ENCODE measurements at places on chromosomes 2 and 18.

DNA sequence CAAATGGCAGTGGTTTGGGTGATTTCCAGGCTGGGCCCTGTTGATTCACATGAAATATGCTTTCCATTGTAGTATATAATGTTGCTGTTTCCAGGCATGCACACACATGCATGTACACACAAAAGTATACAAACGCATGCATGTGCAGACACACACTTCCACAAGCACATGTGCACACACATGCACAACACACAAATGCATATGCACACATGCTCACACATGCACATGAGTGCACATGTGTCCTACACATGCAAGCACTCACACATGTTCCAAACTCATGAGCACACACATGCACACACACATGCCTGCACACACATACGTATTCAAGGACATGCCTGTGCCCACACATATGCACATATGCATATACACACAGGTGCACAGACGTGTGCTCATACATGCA is 30.6 kb downstream of the SNTG2 start:
- no peak for DNase-seq

DNA sequence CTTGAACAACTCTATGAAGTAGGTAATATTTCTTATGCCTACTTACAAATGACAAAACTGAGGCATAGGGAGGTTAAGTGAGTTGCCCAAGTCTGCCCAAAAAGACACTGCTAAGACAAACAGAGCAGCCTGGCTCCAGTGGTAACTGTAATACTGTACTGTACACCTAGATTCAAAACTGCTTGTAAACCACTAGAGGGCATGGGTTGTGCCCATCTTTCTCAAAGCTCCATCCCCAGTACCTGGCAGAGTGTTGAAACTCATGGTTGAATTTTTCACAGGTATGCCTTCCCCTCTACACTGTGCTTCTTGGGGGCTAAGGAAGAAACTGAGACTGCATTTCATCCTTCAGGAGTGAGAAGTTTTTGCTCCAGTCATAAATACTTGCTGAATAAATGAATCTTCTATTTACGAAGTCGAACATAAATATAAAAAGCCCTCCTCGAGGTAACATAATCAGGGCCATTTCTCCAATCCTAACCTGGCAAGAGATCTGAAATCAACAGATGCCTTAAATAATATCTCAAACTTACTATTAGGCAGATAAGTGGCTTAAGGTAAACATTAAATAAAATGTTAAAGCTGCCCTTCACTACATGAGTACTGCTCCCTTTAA is 2.0 kb downstream of the PPP4R1 start:
- DNase-seq = peak; percentile 14

- no peak for DNase-seq
These were observed 504.5 kb upstream of the VRK2 start for GRCh38 chr2:57542081-57542480.

DNA sequence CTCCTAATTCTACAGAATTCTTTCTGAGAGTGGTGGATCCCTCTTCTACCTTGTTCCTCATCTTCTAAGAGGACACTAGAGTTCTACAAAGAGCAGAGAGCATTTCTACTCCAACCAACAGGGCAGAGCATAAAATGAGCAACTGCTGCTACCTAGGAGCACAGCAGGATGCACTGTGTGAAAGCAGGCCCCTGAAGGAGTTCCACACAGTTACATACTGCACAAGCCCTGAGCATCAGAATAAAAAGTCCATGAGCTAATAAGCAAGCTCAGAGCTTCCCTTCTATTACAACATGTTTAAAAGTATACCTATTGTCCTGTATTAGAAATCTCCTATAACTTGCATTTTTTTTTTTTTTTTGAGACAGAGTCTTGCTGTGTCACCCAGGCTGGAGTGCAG is 8.4 kb downstream of the FHL2 start:
- DNase-seq = no peak

DNA sequence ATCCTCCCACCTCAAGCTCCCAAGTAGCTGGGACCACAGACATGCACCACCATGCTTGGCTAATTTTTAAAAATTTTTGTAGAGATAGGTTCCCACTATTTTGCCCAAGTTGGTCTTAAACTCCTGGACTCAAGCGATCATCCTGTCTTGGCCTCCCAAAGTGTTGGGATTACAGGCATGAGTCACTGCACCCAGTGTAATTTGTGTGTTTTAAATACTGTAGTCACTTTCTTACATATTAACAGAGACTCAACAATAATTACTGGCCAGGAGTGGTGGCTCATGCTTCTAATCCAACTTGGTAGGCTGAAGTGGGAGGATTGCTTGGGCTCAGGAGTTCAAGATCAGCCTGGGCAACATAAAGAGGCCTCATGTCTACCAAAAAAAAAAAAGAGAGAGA is 293.0 kb downstream of the RDH14 start:
- no peak for DNase-seq

DNA sequence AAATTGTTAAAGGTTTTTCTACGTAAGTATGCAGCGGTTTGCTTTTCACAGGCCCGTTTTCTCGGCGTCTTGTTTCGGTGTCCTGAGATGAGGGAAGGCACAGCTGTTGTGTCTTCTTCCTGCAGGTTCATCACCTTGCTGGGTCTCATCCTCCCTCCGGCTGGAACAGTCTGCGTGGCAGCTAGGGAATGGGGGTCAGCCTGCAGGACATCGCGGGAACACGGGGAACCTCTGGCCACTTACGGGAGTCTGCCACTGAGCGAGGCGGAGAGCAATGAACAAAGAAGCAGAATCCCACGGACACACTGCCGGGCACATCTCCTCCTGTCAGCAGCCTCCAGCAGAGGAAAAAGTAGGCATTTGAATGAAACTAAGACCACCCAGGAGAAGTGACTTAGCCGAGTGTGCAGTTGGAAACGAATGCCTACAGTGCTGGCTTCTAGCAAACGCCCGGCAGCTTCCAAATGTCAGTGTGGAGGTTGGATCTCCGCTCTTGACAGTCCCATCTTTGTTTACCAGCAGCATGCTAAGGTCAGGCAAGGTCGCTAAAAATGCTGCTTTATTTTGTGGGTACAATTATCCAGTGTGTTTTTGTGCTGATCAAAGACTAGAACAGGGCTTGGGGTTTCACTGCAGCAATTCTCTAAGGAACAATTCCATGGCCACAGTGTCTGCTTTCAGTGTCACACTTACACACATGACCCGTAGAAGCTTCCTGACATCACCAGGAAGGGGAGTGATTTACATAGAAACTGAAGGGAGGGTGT is 109.8 kb upstream of the SEC11C start:
- DNase-seq = no peak

- no peak for DNase-seq
These were observed 595.2 kb upstream of the HNMT start for GRCh38 chr2:137369106-137369505.

DNA sequence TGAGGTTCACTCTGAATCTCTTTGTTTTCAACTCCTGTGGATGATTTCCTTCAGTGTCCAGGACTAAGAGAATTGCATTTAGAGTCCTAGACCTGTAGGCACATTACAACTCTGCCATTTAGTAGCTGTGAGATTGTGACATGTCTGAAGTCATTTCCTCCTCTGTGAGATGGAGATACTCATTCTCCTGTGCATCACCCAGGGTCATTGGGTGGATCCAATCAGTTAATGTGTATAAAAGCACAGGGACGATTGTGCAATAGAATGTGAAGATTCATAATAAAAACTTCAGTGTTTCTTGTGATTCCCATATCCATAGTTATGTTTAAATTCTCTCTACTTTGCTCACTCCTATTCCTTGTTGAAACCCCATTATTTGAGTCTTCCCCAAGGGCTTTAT is 113.6 kb downstream of the DIS3L2 start:
- DNase-seq = no peak

DNA sequence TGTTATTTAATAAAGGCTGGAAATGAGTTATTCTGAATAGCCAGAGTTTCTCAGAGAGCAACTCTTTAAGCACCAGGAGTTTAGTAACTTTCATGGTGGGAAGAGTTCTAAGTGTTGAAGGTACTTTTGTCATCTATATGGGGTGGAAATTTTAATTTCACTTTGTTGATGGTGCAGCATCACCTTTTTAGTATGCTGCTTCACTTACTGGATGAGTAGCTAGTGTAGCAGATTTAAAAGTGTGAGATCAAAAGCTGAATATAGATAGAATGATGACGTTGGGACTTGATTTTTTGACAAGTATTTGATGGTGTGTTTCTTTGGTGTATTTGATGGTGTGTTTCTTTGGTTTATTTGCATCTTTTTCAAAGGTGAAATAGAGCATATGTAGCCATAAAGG is 47.3 kb downstream of the MAP4K4 start:
- DNase-seq = no peak

DNA sequence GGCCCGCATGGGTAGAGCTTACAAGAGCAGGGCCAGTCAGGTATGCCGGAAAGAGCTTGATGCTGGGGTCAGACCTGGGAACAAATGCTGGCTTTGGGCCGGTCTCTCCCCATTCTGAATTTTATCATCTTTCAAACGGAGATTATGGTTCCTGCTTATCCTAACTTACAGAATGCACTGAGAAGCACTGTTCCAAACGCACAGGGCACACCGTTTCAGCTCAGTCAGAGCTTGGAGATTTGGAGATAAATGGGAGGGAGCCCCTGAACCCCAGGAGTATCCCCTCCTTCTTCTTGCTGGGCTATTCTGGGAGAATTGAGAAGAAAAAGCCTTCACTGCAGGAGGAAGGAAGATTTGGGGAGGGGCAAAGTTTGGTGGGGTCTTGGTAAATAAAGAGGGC is 169.4 kb downstream of the DDX1 start:
- DNase-seq = no peak

DNA sequence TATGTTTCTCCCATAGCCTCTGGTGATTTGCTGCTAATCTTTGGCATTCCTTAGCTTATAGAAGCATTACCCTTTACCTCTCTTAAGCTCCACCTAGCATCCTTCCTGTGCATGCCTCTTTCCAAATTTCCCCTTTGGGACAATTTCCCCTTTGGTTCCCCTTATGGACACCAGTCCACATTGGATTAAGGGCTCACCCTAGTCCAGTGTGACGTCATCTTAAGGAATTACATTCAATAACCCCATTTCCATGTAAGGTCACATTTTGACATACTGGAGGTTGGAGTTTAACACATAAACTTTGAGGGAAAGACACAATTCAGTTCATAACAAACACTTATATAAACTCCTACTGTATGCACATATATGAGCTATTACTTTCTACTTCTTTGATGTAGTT is 916.6 kb downstream of the SLC4A3 start:
- DNase-seq = no peak

GRCh38 chr2:30366199-30366691 is 80.8 kb upstream of the LCLAT1 start:
- DNase-seq = no peak

- no peak for DNase-seq
These were observed 110.6 kb downstream of the PRELID3A start for GRCh38 chr18:12518326-12518725.

DNA sequence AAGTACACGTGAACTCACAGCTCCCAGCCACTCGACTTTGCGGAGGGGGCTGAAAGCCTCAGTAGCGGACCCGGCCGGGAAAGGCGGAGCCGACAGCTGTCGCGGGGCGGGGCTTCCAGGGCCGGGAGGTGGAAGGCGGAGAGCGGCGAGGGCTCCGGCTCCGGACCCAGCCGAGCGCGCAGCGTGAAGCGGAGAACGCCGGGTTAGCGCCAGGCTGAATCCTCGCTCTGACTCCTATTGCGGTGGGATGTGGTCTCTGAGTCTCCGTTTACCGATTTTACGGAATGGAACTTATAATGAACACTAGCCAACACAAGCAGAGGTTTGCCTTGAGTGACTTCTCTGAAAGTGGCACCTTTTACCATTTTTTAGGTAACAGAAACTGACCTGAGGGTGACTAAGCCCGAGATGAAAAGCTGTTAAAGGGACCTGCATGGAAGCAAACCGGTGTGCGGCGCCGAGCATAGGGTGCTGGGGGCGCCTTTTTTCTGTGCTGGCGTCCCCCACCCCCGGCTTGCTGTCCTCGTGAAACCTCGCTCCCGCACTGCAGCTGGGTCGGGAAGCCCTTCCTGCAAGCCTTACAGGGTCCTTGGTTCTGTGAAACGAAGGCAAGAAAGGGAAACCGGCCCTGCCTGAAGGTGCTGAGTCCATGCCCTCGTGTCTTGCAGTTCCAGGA is 72.9 kb downstream of the EN1 start:
- DNase-seq = no peak

- no peak for DNase-seq
These were observed 1.5 kb upstream of the FLACC1 start for GRCh38 chr2:201358684-201359083.

GRCh38 chr18:59990121-59990823 is 90.5 kb downstream of the PMAIP1 start:
- DNase-seq = no peak

GRCh38 chr18:78414302-78414701 is 565.3 kb upstream of the SALL3 start:
- DNase-seq = no peak

- DNase-seq = no peak
These were observed 614 bp upstream of the FKBP1B start for GRCh38 chr2:24048769-24049484.

- DNase-seq = no peak
These were observed 487.5 kb downstream of the SUCLG1 start for GRCh38 chr2:83971547-83971946.

- no peak for DNase-seq
These were observed 62.3 kb upstream of the TMEM178A start for GRCh38 chr2:39603436-39603835.

DNA sequence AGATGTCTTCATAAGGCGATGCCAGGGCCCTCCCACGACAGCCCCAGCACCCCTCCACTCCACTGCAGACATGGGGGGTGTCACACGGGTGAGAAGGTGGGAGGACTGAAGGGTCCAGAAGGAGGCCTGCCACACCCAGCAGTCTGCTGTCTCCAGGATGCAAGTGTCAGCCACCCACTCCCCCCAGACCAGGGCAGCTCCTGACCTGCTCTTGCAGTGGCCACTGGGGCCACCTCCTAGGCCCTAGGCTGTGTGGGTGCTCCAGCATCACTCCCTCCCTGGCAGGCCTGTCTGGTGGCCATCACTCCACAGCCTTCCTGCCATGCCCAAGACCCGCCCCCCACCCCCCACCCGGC is 171.0 kb downstream of the CELF4 start:
- no peak for DNase-seq

DNA sequence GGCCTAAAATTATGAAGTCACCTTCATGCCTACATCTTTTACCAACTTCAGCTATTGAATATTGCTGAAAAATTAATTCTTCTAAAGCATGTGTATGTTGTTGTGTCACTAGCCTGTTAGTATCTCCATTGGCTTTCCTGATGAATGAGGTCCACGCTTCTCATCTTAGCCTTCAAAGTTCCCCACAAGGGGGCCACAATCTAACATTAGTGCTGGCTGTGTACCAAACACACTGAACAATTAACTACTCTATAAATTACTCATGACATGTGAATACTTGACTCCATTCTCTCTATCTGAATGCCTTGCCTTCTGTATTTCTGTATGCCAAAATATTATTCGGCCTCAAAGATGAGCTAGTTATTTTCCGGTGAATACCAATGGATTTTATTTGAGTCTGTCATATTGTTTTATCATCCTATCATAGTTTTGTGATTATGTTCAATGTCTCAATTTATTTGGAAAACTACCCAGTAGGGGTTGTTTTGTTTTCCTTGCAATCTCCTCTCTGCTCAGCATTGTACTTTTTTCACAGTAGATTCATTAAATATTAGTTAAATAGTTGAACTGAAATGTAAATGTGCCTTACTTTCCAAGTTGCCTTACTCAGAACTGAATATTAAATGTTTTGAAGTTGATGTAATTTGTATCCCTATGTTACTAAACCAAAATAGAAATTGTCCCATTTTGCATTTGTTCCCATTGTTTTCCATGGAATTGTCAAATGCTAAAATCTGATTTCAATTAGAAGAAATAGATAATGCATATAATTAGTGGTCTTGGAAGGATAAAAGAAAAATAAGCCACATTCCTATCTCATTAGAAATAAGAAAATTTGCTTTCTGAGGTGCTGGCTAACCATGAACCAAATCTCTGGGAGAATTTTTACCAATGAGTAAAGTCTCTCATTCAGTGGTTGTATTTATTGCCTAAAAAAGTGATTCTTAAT is 208.4 kb upstream of the COL3A1 start:
- DNase-seq = no peak

Data from activated T-cell treated with anti-CD3 and anti-CD28 coated beads for 4 hours (primary cell).